ENCODE measurements at places on chromosomes 5 and 9. TPM values are rescaled to one million over a fixed set of nuclear protein-coding genes. Genes with fewer than 3 reads are reported as not detected.

The SPAAR gene
- total RNA-seq: not detected

GRCh38 chr5:154520861-154521453, 42.9 kb upstream of the HAND1 start:
- DNase-seq: no peak

DNA sequence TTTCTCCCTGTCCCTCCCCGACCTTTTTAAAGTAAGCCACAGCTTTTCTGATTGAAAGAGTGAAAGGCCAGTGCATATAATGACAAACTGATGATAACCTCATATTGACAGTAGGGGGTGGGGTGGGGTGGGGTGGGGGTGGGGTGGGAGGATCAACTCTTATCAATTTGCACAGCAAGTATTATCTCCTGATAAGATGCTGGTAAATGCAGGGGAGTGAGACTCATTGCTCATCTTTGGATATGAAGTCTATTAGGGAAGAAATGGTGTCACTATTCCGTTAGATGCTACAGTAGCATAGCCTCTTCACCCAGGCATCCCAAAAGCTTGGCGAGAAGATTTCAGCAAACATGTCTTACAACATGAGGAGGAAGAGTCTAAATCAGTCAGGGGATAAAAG, 38.9 kb upstream of the HMGCS1 start:
- no peak for DNase-seq

DNA sequence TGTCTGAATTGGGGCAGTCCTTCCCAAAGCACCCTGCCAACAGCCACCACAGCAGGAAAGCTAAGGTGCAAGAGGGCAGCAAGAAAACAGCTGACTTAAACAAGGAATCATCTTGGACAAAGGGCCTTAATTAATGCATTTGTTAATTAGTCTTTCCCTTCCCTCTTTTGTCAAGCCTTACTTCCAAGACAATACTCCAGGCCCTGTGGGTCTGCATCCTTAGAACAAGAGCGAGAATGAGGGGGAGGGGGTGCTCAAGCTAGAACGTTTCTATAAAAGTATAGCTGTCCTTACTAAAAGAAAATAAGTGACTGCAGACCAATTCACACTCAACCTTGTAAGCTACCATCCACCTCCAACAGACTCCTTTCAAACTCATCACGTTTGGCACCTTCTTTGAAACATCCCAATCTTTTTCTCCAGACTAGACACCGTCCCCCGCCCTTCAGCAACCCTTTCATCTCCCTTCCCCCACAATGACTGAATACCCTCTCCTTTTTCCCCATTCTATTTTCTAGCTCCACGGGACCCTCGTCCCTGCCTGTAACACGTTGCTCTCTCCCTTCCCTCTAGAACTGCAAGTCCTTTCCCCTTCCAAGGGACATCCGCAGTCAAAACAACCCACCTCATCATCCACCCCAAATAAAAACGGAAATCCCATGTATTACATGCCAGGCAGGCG, 85.7 kb upstream of the RNF38 start:
- no peak for DNase-seq

The MAP1B gene
- 35.8 TPM for total RNA-seq

The SLC25A2 gene
- total RNA-seq: not detected

DNA sequence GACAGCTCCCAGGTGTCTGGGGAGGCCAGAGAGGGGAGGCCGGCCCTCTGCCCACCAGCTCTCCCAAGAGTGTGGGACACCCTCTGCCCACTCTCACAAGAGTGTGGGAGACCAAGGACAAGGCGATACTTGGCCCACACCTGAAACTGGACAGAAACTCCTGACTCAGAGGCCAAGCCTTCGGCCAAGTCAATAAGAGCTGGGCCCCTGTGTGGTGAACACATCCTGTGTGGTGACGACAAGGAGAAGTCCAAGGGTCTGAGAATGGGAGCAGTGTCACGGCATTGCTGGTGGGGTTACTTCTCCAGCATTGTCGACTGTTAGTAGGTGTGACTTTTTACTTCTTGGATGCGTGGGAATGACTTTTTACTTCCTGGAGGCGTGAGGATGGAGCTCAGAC, 14.6 kb upstream of the F2RL1 start:
- no peak for DNase-seq

DNA sequence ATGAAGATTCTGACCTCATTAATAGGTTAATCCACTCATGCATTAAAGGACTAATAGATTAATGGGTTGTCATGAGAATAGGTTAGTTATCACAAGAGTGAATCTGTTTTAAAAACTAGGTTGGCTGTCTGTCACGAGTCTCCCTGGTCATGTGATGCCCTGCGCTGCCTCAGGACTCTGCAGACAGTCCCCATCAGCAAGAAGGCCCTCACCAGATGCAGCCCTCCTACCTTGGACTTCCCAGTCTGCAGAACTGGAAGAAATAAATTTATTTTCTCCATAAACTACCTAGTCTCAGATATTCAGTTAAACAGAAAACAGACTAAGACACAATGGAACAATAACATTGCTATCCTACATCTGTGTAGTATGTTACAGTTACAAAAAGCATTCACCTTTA, 227.4 kb downstream of the ASTN2 start:
- DNase-seq: no peak

The ELOVL7 gene
- not detected for total RNA-seq

DNA sequence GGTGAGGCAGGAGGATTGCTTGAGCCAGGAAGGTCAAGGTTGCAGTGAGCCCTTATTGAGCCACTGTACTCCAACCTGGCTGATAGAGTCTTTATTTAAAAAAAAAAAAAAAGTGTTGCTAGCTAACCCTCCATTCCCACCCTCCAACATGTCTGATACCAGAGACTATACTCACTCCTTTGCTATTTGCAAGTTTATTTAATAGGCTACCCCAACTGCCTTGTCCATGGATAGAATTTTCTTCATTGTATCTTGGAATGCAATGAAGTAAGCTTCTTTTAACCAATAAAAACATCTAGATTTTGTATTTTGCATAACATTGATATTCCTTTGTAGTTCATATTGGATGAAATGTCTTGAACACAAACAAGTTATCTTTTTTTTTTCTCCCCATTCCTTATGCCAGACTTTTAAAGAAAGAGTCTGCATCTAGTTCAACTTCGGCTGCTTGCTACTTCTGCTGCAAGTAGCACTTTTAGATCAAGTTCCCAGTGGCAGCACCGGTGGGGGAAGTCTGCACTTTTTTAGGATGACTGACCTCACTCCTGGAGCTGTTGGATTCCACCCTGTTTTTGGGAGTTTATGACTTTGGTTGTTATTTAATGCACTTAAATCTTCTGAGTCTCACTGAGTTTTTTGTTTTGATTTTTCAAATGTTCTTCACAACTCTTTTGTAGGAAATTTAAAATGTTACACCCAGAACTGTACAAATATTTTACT, 112.5 kb downstream of the UHRF2 start:
- DNase-seq: no peak

DNA sequence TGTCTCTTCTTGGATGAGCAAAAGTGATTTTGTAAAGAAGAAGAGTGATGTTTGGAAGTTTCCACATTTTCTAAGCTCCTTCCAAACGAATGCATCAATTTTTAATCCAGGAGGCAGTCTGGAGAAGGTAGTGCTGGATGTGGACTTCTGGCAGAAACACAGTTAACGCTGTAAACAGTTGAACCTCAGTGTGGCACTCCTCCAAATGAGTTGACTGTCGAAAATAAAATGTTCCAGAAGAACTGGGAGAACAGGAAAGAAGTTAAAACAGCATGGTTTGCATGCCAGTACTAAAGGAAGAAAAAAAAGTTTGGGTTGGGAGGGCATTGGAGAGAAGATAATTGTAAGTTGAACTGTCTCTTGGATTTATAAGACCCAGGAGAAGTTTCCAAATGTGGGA, 6.5 kb downstream of the ZNF462 start:
- DNase-seq: peak; percentile 59

The JAKMIP2 gene
- not detected for total RNA-seq

- DNase-seq: peak; percentile 87
These were observed 95.1 kb downstream of the ANXA2R start for GRCh38 chr5:42944989-42945388.

GRCh38 chr5:173644673-173645436, 28.4 kb upstream of the BOD1 start:
- DNase-seq: no peak

DNA sequence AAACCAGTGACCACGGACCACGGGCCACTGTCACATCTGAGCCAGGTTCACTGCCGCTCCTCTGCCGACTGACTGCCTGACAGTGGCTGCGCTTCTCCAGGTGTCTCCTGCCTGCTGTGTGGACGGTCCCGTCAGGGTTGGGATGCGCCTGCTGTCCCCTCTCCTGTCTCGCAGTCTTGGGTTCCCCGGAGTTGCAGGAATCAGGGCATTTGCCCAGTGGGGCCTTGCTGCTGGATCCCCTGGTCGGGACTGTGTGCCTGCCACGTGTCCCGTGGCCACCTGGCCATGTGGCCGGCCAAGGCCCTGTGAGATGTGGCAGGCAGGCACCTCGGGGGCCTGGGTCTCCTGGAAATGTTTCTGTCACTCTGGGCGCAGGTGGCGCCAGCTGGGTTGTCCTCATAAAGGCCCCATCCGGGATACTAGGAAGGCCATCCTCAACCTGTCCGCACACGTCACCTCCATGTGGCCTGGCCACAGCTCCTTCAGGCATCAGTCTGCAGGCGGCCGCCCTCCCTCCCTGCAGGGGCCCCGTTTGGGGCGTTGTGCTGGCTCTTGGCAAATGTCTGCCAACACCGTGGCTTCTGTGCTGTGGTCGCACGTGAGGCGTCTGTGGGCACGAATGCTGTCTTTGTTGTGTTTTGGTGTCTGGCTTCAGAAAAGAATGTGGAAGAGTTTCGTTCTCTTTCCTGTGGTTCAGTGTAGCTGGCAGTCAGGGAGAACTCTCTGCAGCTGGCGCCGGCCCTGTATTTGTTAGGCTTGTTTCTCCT, 6.4 kb upstream of the TOR4A start:
- DNase-seq: no peak

DNA sequence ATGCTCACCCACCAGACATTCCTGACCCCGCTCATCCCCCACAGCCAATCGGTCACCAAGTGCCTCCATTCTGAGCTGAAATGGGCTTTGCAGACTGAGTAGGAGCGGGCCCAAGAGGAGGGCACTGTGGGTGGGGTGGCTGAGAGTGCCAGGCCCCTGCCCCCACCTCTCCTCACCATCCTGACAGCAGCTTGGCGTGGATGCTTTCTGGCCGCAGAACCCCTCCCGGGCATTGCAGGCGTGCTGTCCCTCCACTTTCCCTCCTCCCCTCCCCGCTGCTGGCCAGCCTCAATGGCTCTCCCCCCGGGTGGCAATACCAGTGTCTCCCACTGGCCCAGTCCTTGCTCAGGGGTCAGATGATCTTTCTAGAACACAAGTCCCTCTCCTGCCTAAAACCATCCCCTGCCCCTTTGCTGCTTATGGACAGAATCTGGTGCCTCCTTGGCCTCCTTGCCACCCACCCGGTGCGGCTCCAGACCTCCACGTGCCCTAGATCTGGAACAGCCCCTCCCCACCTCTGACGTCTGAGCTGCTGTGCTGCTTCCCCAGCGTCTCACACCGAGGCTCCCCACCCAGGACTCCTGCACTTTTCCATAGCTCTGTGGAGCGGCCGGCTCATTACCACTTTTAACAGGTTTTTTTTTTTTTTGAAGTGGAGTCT, 6.1 kb downstream of the FLT4 start:
- DNase-seq: no peak

The TMEM174 gene
- total RNA-seq: not detected

DNA sequence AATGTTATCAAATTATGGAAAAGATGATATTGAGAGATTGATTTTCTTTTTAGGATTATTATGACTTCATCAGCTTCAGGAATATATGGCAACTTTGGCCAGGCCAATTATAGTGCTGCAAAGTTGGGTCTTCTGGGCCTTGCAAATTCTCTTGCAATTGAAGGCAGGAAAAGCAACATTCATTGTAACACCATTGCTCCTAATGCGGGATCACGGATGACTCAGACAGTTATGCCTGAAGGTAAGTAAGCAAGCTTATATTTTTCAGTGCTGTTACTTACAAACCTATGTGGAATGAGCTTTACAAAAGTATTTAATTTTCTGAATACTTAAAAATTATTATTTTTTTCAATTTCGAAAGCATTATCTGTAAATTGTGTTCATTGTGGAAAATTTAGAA, 26.5 kb downstream of the HSD17B4 start:
- peak; percentile 36 for DNase-seq

- DNase-seq: peak; percentile 87
These were observed 46.5 kb downstream of the SH3PXD2B start for GRCh38 chr5:172407822-172408221.

The CCDC152 gene
- 0.60 TPM for total RNA-seq

The PARP8 gene
- 6.1 TPM for total RNA-seq

DNA sequence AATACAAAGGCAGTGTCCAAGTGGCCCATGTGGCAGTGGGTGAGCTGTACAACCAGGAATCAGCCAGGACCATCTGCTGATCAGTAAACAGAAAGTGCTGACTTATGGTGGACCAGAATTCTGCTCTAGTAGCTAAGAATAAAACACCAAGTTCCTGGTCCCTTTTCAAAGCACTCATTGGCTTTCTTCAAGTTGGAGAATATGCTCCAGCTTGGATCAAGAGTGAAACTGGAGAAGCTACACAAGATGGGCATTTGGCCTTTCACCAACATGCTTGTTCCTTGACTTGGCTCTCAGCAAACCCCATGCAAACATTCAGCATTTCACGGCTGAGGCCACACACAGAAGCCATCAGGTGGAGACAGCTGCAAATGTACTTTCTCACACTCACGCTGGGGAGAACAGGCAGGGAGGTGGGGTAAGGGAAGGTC, 32.1 kb downstream of the MARCHF3 start:
- peak; percentile 63 for DNase-seq

DNA sequence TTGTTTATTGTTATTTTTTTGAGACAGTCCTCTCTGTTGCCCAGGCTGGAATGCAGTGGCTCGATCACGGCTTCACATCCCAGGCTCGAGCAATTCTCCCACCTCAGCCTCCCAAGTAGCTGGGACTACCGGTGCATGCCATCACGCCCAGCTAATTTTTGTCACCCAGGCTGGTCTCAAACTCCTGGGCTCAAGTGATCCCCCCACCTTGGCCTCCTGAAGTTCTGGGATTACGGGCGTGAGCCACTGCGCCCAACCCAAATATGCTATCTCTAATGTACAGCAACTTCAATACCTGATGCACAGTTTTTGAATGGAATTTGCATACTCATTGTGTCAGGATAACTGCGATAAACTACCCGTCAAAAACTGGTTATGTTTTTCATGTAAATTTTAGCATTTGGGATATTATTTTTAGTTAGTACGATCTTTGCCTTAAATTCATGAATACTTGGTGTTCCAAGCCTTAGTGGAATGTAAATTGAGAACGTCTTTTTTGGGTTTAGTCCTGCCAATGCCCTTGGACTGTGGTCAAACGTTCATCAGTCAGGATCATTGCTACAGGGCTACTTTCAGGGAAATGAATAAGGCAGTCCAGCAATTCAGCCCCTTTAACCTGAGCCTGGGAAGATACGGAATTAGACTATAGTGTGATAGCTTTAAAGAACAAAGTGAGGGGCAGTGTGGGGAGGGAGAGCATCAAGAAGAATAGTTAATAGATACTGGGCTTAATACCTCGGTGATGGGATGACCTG, 4.4 kb downstream of the UGCG start:
- DNase-seq: no peak

The CCDC69 gene
- total RNA-seq: 0.78 TPM

GRCh38 chr5:75466006-75466716, 45.3 kb downstream of the CERT1 start:
- DNase-seq: no peak

The ISL1 gene
- not detected for total RNA-seq

The CENPK gene
- total RNA-seq: 65.5 TPM

All from RPMI7951 (cell line).